ENCODE measurements at places on chromosomes 6 and 20. TPM values are rescaled to one million over a fixed set of nuclear protein-coding genes. Genes with fewer than 3 reads are reported as not detected.

- peaks cover 35% of the 10 kb centered on the region for H3K36me3 ChIP-seq
- peaks cover 59% of the 10 kb centered on the region for H3K4me1 ChIP-seq
- H3K27ac ChIP-seq = no peak overlapping the region
- H3K27me3 ChIP-seq = no peaks in the 10 kb centered on the region
- H3K4me3 ChIP-seq = no peak overlapping the region
These were observed 19.2 kb downstream of the TAF4 start for GRCh38 chr20:62046431-62046830.

- DNase-seq = peak; percentile 83
- no peaks in the 10 kb centered on the region for H3K36me3 ChIP-seq
- H3K27ac ChIP-seq = no peak overlapping the region
- no peak overlapping the region for H3K4me3 ChIP-seq
These were observed 84.2 kb upstream of the BMP2 start for GRCh38 chr20:6683021-6683977.

DNA sequence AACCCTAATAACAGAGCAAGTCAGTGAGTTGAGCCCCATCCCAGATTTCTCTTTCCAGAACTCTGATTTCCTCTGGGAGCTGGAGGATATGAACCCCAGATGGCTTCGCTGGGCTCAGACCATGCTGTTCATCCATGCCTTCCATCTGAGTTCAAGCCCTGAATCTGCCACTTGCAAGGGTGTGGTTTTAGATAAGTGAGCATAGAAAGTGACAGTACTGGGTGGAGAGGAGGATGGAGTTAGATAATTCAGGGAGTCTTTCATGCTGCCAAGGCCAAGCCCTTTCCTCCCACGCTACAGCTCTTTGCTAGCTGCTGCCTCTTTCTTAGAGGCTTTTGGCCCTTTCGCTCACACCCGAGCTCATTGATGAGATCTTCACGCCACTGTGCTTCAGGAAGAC lies 57.2 kb upstream of the MAFB start:
- H3K27me3 ChIP-seq = no peaks in the 10 kb centered on the region
- H3K4me3 ChIP-seq = no peak overlapping the region
- DNase-seq = no peak
- peaks cover 11% of the 10 kb centered on the region for H3K4me1 ChIP-seq
- H3K27ac ChIP-seq = no peak overlapping the region

The POU5F1 gene
- total RNA-seq = 0.59 TPM

The DPPA5 gene
- not detected for total RNA-seq

The LY86 gene
- total RNA-seq = 7.8 TPM

The NCOA6 gene
- total RNA-seq = 18.6 TPM

DNA sequence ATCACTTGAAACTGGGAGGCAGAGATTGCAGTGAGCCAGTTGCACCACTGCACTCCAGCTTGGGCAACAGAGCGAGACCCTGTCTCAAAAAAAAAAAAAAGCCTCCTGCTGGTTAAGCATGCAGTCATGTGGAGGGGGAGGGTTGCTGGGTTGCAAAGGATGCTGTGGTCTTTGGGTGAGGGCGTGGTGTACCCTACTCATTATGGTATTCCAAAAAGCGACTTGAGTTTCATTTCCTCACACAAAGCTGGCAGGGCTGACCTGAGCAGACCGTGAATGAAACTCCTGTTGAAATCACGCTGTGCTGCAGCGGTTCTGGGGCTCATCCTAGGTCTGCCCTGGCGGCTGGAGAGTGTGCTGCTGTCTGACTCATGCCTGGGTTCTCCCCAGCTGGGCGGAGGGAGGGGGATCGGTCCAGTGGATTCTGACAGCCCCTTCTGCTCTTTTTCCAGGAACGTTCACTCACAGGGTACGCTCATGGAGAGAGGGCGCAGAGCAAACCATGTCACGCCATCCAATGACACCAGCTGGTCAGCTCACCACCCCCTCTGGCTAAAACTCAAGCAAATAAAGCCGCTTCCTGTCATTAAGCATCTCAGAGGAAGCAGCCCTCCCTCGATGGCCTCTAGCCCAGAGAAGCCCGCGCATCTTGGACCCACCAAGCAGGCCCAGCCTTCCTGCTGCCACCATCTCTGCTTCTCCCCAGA lies 166.2 kb downstream of the SCML4 start:
- no peak overlapping the region for H3K4me3 ChIP-seq
- DNase-seq = no peak
- H3K4me1 ChIP-seq = peaks cover 47% of the 10 kb centered on the region
- H3K27me3 ChIP-seq = no peaks in the 10 kb centered on the region

Data from spinal cord (tissue), 10 donors.